ENCODE measurements at places on chromosomes 11 and 22.
A peak's percentile ranks its signal among the peaks of the same experiment; 100 is the strongest.

- DNase-seq = peak; percentile 65
Measured at GRCh38 chr22:17132112-17132511, 11.0 kb upstream of the TMEM121B start.

- DNase-seq = no peak
Measured at GRCh38 chr11:68913188-68913587, 9.5 kb downstream of the IGHMBP2 start.

DNA sequence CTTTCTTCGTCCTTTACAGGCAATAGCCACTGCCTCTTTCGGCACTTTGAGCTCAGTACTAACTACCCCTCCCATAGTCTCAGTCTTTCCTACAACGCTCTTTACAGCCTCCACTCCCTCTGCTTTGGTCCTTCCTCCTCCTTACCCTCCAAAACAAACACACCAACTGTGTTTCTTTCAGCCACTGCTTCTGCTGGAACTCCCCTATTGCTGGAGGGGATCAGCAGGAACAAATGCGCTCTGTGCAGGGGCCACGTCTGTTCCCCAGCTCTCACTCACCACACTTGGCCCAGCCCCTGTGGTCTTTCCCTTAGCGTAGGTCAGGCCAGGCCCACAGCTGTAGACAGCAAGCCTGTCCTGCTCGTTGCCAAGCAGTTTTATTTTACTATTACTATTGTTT lies 42.3 kb downstream of the PC start:
- peak; percentile 33 for DNase-seq

GRCh38 chr22:50696251-50696798 lies 23.7 kb downstream of the SHANK3 start:
- DNase-seq = no peak

DNA sequence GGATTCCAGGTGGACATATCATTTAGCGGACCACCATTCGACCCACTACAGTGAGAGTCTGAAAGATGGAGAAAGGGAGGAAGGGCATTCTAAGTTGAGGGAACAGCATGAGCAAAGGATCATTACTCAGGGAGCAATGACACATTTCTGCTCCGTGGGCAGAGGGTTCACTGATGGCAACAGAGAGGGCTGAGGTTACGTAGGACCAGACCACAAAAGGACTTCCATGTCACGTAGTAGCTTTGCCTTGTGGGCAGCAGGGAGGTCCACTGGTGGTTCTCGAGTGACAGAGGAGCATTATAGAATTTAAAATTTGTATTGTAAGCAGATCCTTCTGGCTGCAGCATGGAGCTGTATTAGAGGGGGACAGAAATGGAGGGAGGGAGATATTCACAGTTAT lies 109.7 kb upstream of the NAV2 start:
- DNase-seq = no peak

DNA sequence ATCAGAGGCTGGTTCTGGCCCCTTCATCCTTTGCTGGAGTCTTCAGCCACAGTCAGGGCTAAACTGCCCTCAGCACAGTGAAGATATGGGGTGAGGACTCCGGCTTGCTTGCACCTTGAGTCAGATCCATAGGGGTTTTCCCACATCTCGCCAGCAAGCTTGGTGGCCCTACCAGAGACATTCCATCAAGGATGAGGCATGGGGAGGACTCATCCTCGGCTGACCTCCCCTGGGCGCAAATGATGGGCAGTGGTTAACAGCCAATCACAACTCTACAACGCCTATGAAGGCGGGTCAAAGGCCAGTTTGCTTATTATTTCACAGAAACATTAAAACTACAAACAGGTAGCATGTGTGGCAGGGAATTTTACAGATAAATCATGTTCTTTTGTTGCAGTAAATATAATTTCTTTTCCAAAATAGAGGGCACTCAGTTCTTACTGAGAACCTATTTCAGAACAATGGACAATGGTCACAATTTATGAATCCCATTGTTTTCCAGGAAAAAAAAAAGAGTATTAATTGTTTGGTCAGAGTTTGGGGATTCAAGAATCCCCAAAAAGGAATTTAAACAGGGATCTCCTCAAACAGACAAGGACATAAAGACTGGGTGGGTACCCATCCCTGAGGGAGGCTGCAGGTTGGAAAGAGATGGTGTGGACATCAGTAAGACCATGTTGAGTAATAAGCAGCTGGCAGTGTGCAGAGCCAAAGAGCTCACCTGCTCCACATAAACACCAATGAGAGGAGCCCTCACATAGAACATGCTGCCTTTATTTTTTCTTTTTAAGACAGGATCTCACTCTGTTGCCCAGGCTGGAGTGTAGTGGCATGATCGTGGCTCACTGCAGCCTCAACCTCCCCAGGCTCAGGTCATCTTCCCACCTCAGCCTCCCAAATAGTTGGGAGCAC lies 14.8 kb downstream of the PLAAT3 start:
- DNase-seq = no peak

Measured in muscle of back (tissue), 13 donors.